ENCODE measurements at places on chromosomes 13 and 19.
A peak's percentile ranks its signal among the peaks of the same experiment; 100 is the strongest.

- no peak for DNase-seq
Measured at GRCh38 chr13:75415171-75415570, 66.8 kb downstream of the TBC1D4 start.

DNA sequence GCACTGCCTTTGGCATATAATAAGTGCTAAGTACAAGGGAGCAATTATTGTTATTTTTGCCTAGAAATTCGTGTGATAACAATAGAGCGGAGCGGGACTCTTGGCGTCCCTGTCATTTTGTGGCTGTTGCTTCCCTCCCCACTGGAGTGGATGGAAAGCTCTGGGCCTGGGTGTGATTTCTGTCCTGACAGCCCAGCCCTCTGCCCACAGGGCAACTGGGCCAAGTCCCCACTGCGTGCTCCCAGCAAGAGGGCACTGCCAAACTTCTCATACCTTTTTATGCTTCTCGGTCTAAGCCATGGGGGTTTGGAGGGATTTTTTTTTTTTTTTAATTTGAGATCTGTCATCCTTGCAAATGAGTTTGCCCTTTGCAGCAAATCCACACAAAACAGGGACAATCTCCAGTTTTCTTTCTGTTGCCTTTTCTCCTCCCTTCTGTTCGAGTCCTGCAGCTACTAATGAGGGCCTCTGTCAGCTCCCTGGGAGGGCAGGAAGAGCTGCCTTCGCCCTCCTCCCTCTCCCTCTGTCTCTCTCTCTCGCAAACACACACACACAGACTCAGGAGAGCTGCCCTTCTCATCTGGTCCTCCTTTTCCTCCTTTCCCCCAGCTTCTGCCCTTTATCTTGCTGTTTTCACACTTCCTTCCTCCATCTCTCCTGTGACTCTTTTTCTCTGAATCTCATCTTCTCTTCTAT, 103.9 kb downstream of the DNAJC15 start:
- no peak for DNase-seq

DNA sequence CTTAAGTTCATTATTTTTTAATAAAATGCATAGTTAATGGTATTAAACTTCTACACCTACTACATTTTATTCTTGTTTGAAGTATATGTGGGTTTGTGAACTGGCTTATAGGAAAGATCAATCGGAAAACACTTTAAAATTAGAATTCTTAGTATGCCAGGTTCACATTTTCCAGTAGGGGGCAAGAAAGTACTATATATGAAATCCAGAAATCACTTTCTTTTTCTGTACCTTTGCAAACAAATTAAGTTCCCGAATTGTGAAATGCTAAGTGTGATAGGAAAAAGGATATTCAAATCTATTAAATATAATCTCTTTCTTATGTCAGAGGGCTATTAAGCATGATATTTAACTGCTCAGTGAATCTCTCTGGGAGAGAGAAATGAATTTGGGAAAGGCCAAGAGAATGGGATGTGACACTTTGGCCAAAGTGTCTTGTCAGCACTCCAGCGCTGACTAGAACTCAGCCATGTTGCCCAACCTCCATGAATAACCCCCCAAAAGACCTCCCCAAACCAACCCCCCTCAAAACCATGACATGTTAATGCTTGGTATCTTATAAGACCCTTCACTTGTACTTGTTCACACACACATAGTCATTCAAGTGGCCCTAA, 122.6 kb upstream of the SLC10A2 start:
- DNase-seq, result no peak

GRCh38 chr13:75226733-75227435, 255.1 kb downstream of the TBC1D4 start:
- DNase-seq, result peak; percentile 79

GRCh38 chr19:38880076-38880881, 2.2 kb upstream of the RINL start:
- DNase-seq, result no peak

Measured in non-pigmented ciliary epithelial cell (primary cell).